CD4-positive, alpha-beta T cell (primary cell): ENCODE measurements at places on chromosomes 3 and 15. TPM values are rescaled to one million over a fixed set of nuclear protein-coding genes. Genes with fewer than 3 reads are reported as not detected.

- no peak for DNase-seq
Measured at GRCh38 chr3:126065876-126066275, 18.0 kb downstream of the SLC41A3 start.

The CCDC32 gene
- total RNA-seq, result 20.9 TPM

GRCh38 chr15:57949374-57949943 lies 116.1 kb downstream of the ALDH1A2 start:
- DNase-seq, result no peak

GRCh38 chr15:88745696-88746095 lies 57.5 kb upstream of the ACAN start:
- no peak for DNase-seq

DNA sequence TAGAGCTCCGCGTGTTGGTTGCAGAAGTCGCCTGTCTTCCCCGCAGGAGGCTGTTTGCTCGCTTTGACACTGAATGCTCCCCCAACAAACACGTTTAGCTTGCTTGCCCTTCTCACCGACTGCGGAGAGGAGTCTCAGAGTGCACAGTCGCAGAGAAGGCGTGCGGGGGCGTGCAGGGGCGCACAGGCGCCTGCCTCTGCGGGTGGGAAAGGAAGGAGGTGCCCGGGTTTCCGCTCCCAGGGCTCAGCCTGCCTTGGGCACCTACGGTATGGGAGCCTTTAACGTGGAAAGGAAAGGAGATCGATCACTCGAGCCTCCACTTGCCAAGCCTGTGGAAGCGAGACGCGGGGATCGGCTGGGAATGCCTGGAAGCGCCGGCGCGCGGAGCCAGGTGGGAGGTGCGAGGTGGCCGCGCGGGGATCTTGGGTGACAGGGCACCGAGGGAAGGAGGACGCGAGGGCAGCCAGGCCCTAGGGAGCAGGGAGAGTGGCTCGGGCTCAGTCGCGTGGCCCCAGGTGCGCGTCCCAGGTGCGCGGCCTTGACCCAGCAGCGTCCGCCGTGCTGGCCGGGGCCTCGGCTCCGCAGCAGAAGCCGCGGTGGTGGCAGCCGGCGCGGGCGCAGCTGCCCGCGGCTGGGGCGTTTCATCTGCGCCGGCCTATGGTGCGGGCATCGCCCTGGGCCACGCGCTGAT lies at the start of gene FAN1:
TSS of gene FAN1 (plus strand) at position 419 of the 691 bp plus-strand sequence. CDS start 749 bp downstream, outside the sequence.
- peak; percentile 79 for DNase-seq

The MFAP1 gene
- total RNA-seq, result 10.6 TPM

DNA sequence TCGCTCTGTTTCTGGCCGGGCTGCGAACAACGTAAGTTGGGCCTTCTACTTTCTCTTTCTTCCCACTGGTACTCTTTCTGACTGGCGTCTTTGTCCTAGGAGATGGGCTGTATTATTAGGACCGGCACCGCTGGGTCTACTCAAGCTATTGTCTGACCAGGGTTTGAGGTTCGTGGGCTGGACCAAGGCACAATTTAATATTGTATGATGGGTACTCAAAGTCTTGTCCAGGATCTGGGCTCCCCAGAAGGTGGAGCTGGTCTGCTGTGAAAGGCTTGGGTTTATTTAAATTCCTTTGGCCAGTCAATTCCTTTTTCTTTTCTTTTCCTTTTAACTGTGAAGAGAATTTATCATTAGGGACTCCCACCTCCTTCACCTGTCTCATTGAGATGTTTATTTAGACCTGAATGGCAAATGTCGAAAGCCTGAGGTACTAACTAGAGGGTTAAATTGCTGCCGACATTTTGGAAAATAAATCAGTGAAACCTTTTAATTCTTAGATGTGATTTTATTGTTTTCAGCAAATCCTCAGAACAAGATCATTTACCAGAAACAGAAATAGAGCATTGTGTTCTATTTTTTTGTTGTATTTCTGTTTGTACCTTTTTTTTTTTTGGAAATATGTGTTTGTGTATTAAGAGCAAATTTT lies 410 bp downstream of the LRRC49 start:
- DNase-seq, result no peak
